Fibroblast of lung (primary cell): ENCODE measurements at places on chromosomes 3 and 15. TPM values are rescaled to one million over a fixed set of nuclear protein-coding genes. Genes with fewer than 3 reads are reported as not detected.

DNA sequence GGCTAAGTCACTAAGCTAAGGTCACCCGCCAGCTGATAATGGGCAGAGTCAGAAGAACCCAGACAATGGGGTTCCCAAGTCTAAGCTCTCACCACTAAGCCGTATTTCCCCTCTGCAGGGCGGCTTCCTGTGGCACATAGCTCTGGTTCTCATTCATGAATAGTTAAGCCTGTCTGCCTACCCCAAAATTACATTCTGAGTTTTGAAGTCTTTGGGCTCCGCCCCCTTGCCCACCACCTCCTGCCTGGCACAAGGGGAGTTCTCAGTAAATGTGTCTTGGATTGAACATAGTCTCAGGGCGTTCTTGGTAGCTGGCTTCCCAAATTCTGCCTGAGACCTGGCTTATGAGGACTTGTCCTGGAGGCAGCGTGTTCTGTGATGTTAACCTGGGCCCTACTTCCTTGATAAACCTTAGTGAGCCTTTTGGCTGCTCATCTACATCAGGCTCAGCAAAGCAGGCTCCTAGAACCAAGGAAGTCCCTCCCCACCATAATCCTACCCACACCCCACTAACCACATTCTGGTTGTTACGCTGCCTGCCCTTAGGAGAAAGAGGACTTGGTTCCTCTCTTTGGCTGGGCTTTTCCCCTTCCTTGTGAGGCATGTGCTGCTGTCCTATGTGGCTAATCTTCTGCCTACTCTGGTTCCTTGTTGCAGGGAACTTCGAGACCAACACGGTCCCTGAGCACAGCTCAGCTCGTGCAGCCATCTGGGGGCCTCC is 54.9 kb downstream of the STARD5 start:
- no peak overlapping the region for H3K27ac ChIP-seq
- H3K36me3 ChIP-seq = no peaks in the 10 kb centered on the region
- no peak overlapping the region for H3K4me3 ChIP-seq
- H3K27me3 ChIP-seq = peaks cover 2% of the 10 kb centered on the region
- H3K4me1 ChIP-seq = peaks cover 4% of the 10 kb centered on the region
- no peak for DNase-seq

- no peaks in the 10 kb centered on the region for H3K36me3 ChIP-seq
- no peaks in the 10 kb centered on the region for H3K27me3 ChIP-seq
- DNase-seq = no peak
- no peak overlapping the region for H3K4me3 ChIP-seq
- H3K27ac ChIP-seq = no peak overlapping the region
- no peaks in the 10 kb centered on the region for H3K4me1 ChIP-seq
Measured at GRCh38 chr3:56260262-56260661, 208.0 kb downstream of the ERC2 start.

DNA sequence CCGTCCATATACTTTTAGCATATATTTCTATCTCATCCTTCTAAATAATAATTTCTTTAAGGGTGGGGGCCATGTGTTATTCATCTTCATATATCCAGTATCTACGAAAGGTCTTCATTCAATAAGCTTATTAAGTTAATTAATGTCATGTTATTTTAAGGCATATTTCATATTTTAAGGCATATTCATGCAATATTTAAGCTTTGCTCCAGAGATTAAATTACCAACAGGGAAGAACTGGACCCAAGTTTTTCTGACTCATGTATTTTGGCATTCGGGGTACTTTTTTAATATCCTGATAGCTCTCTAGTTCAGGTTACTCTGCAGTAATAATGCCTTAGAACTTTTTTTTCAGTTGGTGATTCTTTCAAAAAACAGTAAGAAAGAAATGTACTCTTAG is 27.4 kb downstream of the PHC3 start:
- no peaks in the 10 kb centered on the region for H3K27me3 ChIP-seq
- peak; percentile 48 for DNase-seq
- no peak overlapping the region for H3K27ac ChIP-seq
- peaks cover 2% of the 10 kb centered on the region for H3K36me3 ChIP-seq

DNA sequence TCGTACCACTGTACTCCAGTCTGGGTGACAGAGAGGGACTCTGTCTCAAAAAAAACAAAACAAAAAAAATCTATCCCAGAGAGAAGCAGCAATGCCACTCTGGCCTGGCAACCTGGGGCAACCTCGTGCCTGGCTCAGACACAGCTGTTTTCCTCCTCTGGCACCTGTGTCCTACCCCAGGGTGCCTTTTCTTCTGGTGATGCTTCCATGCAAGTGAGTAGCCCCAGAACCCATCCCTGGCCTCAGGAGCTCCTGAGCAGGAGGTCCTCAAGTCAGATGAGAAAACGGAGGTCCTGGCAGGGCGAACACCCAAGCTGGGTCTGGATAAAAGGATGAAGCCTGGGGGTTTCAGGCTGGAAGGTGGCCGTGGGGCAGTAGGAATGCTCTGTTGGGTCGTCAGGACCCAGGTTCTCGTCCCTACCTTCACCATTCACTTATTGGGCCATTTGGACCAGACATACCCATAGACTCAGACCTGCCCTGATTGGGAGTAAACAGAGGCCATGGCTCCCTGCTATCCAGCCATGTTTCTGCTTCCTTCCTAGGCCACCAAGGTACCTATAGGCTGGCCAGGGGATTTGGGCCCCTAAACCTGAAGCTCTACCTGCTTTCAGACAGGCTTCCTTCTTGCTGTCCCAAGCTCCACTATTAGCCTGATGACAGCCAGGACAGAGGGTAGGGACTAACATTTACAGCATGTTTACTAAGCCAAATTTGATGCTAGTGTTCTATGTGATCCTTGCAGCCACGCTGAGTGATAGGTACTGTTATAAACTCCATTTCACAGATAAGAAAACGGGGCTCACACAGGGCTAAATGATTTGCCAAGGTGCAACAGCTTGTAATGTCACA is 102.2 kb downstream of the DAPK2 start:
- DNase-seq = no peak
- H3K27ac ChIP-seq = no peak overlapping the region
- H3K27me3 ChIP-seq = no peaks in the 10 kb centered on the region
- no peaks in the 10 kb centered on the region for H3K36me3 ChIP-seq
- no peak overlapping the region for H3K4me3 ChIP-seq

- no peak overlapping the region for H3K27ac ChIP-seq
- H3K27me3 ChIP-seq = no peaks in the 10 kb centered on the region
- no peak for DNase-seq
- no peaks in the 10 kb centered on the region for H3K36me3 ChIP-seq
- no peak overlapping the region for H3K4me3 ChIP-seq
Measured at GRCh38 chr3:40745381-40746106, 220.8 kb downstream of the ZNF621 start.

Gene BLM
- total RNA-seq = 0.26 and 1.5 TPM in 2 replicates

Gene GOLGA8T
- total RNA-seq = 0.17 and 0.26 TPM in 2 replicates

Gene RPP25
- 0.50 and 3.1 TPM in 2 replicates for total RNA-seq
